Panc1 (cell line): ENCODE measurements at places on chromosomes 12 and 14.

DNA sequence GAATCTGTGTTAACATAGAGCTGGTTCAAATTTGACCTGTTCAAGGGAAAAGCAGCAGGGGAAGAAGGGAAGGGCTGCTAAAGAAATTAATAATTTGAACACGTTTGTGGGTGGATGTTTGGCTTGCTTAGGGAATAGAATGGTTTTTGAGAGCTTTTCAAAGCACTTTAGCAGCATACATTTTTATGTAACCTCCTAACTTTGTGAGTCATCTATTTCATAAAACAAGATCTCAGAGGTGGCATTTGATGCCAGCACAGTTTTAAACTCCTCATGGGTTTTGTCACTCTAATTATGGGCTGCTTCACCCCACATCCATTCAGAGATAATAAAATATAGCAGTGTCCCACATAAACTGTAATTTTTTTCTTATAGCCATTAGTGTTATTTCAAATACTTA is 143.8 kb downstream of the ACSS3 start:
- no peak for DNase-seq

DNA sequence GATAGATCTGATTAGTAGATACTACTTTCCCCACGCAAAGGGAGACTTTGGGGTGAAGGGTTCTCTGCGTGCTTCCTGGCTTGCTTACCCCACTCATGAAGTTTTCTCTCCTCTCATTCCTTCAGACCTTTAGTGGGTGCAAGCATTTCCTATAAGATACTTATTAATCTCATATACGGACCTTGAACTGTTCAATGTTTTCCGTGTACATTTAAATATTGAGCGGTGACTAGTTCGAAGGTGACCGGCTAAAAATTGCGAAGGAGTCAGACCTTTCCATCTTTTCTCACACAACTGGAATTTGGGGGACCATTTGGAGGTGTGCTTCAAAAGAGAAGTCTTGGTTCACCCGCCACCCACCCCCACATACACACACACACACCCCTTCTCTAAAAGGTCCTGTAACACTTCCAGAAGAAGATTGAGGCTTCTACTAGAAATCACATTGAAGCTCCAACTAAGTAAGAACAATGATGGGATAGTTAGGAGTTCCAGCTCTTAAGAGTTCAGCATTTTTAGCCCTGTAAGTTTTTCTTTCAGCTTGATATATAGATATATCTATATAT is 6.1 kb upstream of the FOXG1 start:
- no peak for DNase-seq

- DNase-seq: no peak
Measured at GRCh38 chr12:104351057-104351983, 47.8 kb downstream of the EID3 start.

- no peak for DNase-seq
Measured at GRCh38 chr12:130745921-130746320, 29.8 kb upstream of the RIMBP2 start.

DNA sequence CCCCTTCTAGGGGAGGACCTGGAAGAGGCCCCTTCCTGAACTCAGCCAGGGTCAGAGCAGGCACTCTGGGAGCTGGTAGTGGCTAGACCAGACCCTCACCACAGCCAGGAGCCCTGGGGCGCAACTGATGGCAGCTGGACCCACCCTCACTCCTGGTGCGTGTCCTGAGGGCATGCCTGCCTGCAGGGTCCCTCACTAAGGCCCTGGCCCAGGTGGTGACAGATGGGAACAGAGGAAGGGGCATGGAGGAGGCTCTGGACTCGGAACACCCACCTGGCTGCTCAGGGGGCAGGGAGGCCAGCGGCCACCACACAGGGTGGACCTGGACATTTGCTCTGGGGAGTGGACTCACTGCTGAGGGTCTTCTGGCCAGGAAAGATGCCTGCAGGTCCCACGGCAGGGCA is 342.2 kb upstream of the SFSWAP start:
- DNase-seq: no peak

DNA sequence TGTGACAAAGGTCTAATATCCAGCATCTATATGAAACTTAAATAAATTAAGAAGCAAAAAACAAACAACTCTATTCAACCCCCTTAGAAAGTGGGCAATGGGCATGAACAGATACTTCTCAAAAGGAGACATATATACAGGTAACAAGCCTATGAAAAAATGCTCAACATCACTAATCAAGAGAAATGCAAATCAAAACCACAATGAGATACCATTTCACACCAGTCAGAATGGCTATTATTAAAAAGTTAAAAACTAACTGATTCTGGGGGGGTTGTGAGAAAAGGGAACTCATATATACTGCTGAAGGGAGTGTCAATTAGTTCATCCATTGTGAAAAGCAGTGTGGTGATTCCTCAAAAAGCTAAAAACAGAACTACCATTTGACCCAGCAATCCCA is 198.9 kb downstream of the BMP4 start:
- DNase-seq: no peak

GRCh38 chr14:71122866-71123565 is 215.8 kb downstream of the PCNX1 start:
- no peak for DNase-seq

GRCh38 chr12:81212996-81213696 is 135.3 kb downstream of the ACSS3 start:
- no peak for DNase-seq

DNA sequence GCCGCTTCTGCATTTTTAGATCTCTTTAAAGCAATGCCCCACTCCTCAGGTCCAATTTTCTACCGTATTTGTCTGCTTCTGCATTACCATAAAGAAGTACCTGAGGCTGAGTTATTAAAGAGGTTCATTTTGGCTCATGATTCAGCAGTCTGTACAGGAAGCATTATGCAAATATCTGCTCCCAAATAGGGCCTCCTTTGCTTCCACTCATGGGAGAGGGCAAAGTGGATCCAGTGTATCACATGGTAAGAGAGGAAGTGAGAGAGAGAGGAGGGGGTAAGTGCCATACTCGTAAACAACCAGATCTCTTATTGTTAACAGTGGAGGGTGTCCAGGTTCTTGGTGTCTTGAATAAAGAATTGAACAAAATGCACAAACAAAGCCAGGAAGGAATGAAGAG is 316.1 kb upstream of the SEL1L start:
- no peak for DNase-seq

- no peak for DNase-seq
Measured at GRCh38 chr14:69695322-69696203, 71.4 kb upstream of the SRSF5 start.

DNA sequence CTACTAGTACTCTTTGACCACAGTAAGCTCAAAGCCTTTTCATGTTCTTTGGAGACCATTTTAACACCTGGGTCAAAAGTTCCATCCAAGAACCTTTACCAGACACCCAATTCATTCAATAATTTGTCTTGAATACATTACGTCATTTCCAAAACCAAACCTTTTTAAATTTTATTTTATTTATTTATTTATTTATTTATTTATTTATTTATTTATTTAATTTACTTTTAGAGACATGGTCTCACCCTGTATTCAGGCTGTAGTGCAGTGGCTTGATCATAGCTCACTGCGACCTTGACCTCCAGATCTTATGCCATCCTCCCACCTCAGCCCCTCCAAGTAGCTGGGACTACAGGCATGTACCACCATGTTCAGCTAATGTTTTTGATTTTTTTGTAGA is 113.5 kb downstream of the BCAT1 start:
- no peak for DNase-seq

DNA sequence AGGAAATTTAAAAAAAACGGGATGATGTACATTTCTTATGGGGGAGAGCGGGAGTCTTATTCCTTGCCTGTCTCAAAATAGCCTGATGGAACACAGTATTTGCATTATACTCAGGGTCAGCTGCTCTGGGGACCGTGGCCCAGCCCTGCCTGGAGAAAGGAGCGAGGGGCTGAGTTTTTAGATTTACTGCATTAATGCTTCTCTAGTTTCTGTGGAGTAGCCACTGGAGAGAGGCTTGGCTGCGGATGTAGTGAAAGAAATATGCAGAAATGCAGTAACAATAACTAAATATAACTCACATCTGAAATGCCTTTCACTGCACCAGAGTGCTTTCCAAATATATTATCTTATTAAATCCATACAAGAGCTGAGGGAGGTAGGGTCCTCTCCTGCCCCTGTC is 87.6 kb upstream of the MAP1LC3B2 start:
- DNase-seq: no peak

DNA sequence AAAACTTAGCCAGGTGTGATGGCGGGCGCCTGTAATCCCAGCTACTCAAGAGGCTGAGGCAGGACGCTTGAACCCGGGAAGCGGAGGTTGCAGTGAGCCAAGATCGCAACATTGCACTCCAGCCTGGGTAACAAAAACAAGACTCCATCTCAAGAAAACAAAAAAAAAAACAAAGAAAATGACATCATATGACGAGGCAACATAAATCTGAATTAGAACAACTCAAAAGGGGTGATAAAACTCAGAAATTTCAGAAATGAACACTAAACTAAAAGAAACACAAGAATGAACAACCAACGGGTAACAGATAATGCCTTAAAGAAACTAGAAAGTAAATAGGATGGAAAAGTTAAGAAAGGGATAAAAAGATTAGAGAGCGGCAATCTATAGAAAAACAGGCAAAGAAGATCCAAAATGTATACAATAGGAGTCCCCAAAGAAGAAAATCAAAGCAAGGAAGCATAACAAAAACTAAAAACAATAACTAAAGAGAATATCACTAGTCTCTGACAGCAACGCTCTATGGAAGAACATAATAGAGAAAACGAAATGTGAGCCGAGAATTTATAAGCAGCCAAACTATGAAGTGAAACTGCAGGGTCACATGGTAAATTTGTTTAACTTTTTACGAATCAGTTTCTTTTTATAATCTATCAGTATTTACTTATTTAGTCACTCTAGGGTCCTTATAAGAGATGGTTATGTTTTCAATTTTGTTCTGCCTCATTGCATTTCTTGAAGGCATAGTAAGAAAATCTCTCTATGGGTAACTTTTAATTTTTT is 45.7 kb downstream of the SPPL3 start:
- DNase-seq: no peak

GRCh38 chr14:22774011-22774706 is 7.7 kb downstream of the OXA1L start:
- no peak for DNase-seq

DNA sequence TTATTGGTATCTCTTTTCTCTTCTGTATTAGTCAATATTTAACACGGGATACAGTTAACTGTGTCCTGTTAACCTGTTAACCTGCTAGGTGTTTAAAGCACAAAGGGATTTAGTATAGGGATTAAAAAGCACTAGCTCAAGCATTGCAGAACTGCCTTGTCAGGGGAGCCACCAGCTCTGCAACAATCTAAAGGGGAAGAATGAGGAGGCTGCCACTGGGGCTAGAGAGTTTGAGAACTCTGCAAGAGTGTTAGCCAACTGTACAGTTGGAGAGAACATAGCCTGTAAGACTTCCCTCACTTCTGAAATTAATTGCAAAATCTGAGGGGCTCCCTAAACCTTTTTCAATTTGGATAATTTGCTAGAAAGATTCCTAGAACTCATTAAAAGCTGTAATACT is 6.5 kb upstream of the VRK1 start:
- no peak for DNase-seq

- DNase-seq: no peak
Measured at GRCh38 chr14:59349258-59349701, 115.9 kb downstream of the GPR135 start.

DNA sequence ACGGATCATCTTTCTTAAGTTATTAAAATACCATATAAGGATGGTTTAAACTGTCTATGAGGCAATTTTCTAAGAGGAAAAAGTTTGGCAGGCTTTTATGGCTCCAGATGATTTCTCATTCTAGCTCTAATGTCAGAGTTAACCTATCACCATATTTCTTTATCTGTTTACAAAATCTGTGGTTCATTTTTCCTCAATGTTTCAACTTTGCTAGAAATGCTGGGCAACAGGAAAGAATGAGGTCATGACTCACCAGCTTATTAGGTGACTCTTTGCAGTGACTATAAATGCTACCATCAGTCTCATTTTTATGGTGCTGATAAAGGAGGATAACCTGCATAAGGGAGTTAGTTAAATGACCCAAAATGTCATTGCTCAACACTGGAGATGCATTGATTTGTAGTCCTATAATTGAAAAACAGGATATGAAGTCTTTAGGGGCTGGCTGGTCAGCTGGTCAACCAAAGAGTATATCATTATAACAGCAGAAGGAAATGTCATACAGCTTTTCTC is 45.3 kb upstream of the RAP1B start:
- peak; percentile 67 for DNase-seq

- no peak for DNase-seq
Measured at GRCh38 chr14:101229666-101230065, 326.1 kb upstream of the RTL1 start.

DNA sequence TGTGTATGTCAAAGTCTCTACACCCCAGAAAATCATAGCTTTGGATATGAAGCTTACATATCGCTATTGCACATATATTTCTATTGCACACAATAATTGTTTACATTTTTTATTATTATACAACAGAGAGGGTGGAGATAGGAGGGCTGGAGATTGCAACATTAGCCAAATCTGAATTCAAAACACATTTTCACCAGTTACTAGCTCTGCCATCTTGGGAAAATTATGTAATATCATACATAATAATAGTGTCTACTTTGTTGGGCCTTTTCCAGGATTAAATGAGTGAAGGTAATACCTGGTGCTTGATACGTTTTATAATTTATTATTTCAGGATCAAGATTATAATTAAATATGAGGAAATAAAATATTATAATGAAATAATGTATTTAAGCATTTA is 507.4 kb upstream of the TBX3 start:
- no peak for DNase-seq

- DNase-seq: no peak
Measured at GRCh38 chr12:89216211-89216952, 135.9 kb downstream of the DUSP6 start.

DNA sequence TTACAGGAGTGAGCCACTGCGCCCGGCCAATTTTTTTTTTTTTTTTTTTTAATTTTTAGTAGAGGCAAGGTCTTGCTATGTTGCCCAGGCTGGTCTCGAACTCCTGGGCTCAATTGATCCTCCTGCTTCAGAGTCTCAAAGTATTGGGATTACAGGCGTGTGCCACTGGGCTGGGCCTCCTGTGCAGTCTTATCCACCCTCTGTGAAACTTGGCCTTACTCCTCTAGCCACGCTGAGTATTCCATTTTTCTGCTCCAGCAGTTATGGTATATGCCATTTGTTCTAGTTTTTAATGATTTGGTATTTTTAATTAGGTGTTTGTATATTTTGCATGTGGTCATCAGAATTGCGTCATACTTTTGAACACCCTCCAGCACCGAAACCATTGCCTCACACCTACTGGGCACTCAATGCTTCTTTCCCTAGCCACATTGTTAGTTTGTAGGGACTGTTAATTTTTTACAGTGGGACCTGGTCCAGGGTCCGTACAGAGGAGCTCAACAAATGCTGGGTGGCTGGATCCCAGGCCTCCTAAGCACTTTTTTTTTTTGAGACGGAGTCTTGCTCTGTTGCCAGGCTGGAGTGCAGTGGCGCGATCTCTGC is 11.4 kb downstream of the RIOX1 start:
- DNase-seq: no peak

DNA sequence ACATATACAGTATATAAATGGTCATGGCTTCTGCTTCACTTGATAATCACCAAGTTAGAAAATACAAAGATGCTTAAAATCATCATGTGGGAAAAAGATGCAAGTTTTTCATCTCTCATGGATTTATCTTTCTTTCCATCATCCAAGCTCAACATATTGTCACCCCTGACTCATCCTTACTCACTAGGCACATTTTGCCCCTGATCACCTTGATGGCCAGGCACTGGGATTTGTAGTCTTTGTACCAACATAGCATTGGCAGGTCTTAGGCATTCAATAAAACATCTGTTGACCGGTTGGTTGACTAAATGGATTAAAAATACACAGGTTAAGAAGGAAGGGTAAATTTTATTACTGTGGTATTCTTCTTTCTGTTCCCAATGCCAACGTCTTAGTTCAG is 28.1 kb downstream of the KLHDC2 start:
- DNase-seq: no peak
